ENCODE measurements at places on chromosomes 2 and 18.
A peak's percentile ranks its signal among the peaks of the same experiment; 100 is the strongest.

DNA sequence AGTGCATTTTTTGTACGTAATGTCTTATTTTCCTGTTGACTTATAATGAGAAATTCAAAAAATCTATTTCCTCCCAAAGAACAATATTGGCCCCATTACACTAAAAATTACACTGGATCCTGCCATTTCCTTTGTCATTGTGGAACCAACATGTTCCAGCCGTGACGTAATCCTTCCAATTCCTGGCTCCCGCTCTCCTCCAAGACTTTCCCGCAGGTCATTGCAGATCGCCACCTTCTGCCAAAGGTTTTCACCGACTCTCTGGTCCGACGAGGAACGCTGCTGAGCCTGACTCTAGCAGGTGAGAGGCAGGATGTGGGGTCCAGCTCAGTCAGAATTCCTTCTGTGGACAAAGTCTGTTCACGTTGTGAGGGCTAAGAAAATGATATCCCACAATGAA lies 38.0 kb downstream of the PTGR3 start:
- no peak for DNase-seq

DNA sequence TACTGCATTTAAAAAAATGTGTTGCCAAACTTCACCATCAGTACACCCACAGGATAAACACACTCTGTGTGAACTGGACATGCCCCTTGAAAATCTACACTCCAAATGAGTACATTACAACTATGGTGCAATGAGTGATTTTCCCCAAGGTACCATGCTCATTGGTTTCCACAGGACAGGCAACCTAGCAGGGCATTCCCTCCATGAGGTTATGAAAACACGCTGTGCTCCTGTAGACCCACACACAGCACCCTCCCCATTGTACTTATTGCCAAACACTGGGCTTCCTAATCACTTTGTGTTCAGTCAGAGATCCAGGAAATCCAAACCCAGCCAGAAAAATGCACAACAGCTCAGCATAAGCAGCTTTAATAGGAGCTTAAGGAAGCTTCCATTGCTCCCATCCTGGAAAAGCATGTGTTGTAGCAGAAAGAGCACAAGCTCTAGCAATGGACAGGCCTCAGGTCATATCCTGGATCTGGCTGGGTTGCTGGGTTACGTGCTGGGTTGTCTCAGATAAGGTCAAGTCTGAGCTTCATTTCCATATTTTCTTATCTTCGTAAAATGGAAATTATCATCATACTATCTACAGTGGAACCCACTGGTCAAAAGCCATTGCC lies 20.8 kb upstream of the ATIC start:
- no peak for DNase-seq

GRCh38 chr2:55923091-55923981 lies at the start of gene EFEMP1:
EFEMP1 (minus strand) TSS chr2:55923782; CDS start chr2:55922440, 1,342 bp downstream.
- no peak for DNase-seq

DNA sequence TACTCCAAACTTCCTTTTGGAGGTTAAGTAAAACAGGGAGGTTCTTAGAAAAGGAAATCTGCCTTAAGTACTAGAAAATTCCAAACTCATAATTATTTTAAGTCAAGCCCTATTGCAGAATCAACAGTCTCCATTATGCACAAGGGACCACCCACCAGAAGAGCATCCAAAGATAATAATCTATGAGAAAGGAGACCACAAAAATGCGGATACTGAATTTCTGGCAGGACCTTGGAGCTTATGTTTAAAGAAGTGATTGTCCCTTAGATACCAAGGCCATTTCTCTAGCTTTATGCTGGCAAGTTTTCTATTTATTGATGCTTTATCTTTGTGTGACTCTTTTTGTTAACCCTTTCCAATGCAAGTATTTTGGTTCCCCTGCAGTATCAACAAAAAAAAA lies 404.0 kb upstream of the MMADHC start:
- no peak for DNase-seq

DNA sequence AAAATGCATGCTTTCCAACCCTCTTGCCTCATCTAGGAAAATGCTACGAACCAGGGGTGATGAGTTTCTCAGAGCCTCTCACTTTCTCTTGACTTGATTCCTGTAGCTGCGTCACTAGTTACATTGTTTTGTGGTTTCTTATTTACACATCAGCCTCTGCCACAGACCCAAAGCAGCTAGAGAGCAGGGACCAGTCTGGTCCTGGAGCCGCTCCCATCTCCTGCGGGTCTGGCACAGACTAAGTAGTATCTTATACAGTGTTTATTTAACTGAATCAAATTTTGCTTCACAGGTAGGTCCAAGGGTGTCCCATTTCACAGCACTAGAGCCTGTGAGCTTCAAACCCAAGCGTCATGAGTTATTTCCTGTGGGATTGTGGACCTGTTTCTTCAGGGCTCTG lies 310.5 kb downstream of the MYCN start:
- no peak for DNase-seq

DNA sequence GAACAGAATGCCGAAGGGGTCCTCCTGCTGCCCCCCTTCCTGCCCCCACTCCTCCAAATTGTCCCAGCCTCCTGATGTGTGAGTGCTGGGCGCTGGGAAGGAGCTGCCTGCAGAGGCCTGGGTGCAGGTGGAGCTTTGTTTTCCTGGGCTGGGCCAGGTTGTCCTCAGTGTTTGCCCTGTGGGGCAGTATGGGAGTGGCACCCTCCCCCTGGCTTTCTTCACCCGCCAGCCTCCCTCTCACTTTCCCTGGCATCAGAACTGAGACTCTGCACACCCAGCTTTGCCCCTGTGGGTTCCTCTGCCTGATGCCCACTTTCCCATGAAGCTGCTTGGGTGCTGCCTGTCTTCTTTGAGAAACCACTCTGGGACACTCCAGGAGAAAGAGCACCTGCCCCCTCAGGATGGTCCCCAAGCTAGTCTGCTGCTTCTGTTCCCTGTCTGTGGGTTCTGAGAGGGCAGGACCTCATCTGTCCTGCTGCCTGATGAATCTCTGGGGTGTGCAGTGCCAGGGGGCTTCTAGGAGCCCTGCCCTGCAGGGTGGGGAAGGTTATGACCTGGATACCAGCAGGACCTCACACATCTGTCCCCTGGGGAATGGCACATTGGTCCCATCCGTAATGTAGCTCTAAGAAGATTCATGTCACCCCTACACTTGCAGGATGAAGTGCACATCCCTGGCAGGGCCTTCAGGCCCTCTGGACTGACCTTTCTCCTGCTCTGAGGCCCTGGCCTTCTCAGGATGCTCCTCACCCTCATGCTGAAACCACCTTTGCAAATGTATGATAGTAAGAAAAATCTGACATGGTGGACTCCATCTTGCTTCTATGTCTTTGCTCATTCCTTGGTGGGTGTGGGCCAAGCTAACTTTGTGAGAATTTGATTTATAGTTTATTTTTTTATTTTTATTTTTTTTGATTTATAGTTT lies 146.8 kb upstream of the HS6ST1 start:
- no peak for DNase-seq

DNA sequence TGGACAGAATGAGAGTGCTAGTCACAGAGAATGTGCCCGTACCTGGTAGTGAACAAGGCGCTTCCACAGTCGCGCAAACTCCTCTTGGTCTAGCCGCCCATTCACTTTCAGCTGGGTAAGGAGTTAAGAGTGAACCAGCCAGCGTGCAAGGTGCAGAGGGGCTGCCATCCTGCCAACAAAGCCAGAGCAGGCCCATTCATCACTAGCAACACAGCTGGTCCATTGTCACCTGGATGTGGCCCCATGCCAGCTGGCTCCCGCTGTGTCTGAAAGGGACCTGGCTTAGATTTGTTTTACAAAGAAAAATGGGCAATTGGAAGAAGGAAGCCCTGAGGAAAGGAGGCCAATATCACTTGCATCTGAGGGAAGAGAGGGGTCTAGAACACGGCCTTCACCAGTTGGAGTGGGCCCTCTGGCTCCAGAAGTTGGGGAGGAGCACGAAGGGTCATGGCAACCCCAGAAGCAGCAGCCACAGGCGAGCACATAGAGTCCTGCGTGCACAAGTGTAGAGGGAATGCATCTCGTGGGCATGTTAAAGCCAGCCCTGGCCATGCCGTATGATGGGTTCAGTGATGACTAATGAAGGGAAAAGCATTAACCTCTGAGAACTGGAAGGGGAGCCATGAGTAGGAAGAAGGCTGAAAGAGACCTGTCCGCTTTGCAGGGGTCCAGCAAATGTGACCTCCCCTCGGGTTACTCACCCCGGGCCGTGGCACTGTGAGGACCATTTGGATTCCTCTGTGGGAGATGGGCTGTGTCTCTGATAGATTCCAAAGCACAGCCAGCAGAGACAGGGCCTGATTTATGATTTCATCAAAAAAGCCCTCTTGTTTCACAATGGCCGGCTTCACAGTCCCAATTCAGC lies 70.6 kb downstream of the CAPN13 start:
- no peak for DNase-seq

DNA sequence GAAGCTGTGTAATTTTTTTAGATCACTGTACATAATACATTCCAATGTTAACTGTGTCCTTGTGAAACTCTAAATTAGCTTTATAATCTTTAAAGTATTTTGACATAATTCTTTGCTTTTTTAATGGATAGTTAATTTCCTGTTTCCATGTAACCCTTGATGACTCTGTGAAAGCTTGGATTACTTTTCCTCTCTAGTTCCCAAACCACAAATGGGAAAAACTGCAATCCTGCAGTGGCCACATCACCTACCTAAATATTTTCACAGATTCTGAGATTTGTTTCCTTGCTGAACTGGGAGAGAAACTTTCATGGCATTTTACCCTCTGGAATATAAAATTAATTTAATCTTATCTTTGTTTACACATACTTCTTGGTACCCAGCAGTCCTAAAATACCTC lies 161.6 kb upstream of the CCDC68 start:
- no peak for DNase-seq

DNA sequence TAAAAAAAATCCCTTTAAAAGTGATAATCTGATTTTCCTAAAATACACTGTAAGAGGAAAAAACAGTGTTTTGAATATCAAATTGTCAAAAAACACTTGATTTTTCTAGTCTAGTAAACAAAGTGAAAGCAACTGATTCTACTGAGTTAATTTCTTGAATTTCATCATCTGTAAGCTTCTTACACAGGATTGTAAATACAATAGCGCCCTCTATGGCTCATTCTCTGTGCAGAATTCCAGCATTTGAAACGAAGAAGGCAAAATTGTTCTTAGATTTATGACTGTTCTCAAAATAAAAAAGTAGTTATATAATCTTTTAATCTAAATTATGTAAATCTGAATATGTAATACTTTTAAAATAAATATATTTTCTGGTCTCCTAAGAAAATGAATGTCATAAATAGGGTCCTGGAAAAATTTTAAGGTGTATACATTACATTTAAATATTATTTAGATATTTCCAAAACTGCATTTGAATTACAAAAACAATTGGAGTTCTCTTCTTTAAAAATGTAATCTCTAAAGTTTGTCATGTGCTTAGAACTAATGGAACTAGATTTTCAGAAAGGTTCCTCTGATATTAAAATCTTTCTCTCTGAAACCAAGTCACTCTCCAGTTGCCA lies 176.9 kb upstream of the MC4R start:
- DNase-seq: no peak

GRCh38 chr18:62186499-62186773 lies 420 bp downstream of the PIGN start:
- DNase-seq: no peak

DNA sequence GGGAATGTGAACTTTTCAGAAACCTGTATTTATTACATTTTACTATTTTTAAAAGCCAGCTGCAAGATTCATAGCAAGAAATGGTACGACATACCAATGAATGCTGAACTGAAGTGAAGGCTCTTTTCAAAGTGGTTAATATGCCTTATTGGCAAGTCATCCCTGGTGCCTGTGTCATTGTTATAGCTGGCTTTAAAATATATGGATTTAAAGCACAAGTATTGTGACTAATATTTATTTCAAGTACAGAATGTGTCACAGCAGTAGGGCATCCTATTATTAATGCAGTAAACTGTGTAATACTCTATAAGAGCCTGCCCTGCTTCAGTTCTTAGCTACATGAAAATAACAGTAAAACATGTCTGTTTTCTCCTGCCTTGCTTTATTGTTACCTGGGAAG lies 10.8 kb downstream of the TSHZ1 start:
- no peak for DNase-seq

DNA sequence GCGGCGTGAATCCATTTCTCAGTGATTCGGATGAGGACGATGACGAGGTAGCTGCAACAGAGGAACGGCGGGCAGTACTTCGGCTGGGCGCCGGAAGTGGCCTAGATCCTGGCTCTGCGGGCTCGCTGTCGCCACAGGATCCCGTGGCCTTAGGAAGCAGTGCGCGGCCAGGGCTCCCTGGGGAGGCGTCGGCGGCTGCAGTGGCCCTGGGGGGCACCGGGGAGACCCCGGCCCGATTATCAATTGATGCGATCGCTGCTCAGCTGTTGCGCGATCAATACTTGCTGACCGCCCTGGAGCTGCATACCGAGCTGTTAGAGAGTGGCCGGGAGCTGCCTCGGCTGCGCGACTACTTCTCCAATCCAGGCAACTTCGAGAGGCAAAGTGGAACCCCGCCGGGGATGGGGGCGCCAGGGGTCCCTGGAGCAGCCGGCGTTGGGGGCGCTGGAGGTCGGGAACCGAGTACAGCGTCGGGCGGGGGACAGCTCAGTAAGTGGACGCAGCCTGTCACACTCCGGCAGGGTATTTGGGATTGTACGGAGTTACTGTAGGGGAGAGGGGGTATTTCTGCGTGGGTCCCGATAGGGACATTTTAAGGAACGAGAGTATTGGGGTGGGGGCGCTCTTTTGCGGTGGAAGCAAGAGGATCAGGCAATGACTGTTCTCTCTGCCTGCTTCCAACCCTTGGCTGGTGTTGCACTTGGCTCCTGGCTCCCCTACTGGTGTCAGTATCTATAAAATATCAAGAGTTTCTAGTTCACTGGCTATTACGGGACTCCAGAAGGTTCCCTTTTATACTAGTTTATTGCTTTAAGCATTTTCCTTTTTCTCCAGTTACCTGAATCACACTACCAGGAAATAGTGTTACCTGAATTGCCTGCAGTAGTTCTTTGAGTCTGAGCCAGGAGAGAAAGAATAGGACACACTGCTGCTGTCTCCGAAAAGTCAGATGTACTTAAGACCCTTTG lies 772 bp downstream of the RELCH start:
- peak; percentile 22 for DNase-seq

DNA sequence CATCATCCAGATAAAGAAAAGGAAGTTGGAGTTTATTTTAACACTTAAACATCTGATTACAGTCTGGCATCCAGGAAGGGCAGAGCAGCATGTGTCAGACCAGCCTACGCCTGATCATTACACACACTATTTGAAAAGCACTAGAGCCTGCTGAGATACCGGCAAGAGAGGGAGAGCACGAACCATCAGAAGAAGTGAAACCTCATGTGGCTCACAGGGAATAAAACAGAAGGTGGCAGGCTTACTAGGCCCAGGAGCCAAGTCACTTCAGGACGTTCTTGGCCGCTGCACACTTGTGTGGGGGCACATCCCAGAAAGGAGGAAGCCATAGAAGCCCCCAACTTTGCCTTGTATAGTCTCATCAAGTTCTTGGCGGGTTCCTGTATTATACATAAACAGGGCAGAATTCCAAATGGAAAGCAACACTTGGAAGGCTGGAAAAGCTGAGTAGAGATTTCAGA lies 105.5 kb downstream of the UGGT1 start:
- DNase-seq: no peak

- no peak for DNase-seq
Measured at GRCh38 chr2:96073170-96073775, 38.6 kb upstream of the GPAT2 start.

All from activated naive CD4-positive, alpha-beta T cell treated with Interleukin-2 at 50 U/mL for 16 hours (primary cell).